ENCODE measurements at places on chromosomes 5 and 9.

DNA sequence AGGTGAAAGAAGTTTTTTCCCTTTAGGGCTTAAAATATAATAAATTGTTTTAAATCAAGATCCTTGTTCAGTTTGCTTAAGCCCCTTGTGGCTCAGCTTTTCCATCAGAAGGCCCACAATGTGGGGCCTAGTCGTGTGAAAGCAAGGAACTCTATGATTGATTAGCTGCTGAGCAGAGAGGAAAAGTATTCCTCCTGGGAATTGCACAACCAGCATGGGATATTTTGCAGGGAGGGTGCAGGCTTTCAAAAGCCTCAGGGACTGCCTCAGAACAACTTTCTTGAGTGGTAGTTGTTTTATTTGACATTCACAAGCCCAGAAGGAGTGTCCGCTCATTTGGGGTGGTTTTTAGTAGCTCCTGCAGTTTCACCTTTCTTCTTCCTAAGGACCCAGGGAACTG, 19.8 kb downstream of the TTC23L start:
- no peak for DNase-seq

DNA sequence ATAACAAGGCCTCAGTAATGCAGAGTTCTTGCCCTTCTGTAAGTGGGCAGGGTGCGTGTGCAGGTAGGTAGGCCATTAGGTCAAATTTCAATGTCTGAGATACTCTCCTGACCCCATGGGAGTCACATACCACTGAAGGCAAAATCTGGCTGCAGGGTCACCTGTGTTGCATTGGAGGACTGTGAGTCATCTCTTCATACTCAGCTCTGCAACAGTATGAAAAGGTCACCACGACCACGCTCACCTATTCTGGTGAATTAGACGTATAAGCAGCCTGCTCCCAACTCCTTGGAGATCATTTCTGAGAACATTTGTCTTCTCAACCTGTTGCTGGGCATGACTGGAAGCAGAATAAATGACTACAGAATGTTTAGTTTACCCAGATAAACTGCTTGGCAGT, 599.8 kb downstream of the PDE4D start:
- DNase-seq: no peak

DNA sequence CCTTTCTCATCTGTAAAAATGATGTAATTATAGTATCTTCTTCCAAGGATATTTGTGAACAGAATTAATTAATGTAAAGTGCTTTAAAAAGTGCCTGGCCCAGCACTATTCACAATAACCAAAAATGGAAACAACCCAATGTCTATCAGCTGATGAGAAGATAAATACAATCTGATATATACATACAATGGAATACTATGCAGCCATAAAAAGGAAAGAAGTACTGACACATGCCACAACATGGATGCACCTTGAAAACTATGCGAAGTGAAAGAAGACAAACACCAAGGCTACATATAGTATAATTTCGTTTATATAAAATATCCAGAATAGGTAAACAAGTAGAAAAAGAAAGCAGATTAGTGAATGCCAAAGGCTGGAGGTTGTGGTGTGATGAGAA, 24.1 kb downstream of the DPYSL3 start:
- no peak for DNase-seq

GRCh38 chr9:114098936-114099668, at the start of gene KIF12:
TSS of gene KIF12 (minus strand) at chr9:114099292. CDS start at chr9:114099276, 16 bp downstream.
- no peak for DNase-seq

- DNase-seq: no peak
These were observed 120.6 kb downstream of the TTLL11 start for GRCh38 chr9:121972501-121972981.

GRCh38 chr5:141512911-141513626, 24.2 kb downstream of the PCDHGC5 start:
- DNase-seq: peak; percentile 24

GRCh38 chr5:75526070-75526469, 14.4 kb downstream of the POLK start:
- no peak for DNase-seq

DNA sequence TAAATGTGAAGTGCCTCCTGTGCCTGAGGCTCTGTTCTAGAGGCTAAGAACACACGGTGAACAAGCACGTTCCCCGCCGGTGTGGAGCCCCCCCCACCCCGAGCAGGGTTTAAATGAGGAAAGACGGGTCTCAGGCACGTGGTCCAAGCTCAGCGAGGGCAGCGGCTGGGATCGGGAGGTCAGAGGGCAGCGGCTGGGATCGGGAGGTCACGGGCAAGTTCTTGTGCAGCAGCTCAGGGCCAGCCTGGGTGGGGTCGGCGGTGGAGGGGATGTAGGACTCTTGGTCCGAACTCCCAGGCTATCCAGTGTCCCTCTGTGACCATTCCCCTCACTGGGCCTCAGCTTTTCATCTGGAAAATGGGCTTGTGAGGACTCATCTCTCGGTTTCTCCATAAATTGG, 2.7 kb upstream of the GBGT1 start:
- no peak for DNase-seq

DNA sequence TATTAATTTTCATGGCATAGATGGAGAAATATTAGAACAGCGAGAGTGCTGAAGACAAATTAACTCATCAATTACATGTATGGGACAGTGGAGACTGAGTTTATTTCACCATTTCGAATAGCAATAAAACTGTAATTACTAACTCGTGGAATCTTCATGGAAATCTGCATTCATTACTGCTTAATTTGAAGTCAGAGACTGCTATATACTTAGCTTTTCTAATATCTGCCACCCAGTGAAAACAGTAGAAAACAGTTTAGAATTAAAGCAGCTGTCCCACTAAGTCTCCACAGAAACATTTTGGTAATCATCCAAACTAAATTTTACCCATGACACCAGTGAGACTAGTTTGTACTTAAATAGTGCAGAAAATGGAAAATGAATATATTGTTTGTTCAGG, 56.8 kb downstream of the IZUMO3 start:
- no peak for DNase-seq

GRCh38 chr5:9869616-9870288, 239.6 kb upstream of the TAS2R1 start:
- DNase-seq: no peak

DNA sequence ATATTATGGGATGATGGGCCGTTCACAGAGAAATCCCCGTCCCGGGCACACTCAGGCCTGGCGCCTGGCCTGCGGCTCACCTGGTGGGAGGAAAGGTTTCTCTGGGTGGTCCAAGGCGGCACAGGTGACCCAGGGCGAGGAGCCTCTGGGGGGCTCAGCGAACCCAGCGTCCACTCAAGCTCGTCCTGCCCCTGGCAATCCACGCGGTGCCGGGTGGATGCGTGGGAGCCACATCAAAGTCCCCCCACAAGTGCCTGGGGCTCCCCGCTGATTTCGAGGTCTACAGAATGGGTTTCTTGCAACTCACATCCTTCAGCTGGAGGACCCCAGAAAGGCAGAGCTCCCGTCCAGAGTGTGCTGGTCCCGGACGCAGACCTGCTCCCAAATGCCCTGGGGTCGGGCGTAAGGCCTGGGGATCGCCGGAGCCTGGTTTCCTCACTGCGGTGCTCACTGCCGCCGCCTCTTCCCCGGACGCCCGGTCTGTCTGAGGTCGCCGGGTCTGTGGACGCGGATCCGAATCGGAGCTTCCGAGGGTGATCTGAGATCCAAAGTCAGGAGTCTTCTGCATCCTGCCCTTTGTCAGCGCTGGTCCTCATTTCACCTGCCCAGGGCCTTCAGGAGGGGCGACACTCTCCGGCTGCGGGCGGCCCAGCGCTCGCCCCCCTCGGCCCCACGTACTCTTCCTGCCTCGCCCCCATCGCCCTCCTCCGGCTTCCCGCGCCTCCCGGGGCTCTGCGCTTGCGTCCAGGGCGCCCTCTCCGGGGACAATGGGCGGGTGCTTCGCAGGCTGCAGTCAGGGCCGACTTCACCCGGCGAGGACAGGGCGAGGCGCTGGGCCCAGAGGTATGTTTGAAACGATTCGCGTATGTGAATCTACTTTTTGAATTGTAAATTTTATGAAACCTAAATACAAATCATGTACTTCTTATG, 20.0 kb upstream of the RUFY1 start:
- peak; percentile 49 for DNase-seq

- DNase-seq: no peak
These were observed 387.0 kb downstream of the ARRDC3 start for GRCh38 chr5:90996089-90996488.

DNA sequence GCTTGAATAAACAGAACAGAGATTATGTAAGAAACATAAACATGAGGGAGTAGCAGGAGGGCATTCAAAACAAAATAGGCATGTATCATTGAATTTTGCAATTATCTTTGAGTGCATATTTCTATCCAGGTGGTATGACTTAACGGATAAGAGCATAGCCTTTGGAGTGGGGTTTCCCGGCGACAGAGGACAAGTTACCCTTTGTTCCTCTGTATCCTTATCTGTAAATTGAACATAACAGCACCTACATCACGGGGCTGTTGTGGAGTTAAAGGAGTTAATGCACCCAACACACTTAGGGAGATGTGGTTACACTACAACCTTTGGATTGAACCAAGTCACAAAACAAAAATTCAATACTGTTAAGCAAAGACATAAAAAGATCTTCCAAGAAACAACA, 314.6 kb upstream of the KIF2A start:
- no peak for DNase-seq

DNA sequence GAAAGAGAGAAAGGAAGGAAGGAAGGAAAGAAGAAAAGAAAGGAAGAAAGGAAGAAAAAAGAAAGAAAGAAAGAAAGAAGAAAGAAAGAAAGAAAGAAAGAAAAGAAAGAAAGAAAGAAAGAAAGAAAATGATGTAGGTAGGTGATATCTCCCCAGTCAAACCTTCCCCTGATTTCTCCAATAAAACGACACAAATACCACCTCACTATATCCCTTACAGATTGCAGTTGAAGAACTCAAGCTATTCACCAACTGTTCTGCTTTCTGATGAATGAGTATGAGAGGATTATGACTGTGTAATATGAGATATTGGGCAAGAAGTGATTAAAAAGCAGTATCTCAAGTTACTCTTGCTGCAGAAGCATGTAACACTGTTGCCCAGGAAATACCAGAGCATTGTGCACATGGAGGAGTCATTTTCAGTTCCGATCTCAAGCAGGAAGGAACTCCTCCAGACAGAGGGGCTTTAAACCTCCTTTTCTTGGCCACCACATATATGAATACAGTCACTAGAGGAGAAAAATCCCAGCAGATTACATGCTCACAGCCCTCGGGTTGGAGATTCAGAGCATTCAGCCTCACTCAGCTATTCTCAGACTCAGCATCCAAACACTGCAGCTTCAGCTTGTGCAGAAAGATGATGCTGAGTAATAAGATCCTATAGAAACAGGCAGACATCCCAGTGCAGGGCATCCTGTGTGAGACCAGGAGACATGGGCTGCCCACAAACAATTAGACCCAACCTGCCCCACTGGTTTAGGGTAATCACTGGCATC, 61.4 kb downstream of the UGCG start:
- peak; percentile 33 for DNase-seq

DNA sequence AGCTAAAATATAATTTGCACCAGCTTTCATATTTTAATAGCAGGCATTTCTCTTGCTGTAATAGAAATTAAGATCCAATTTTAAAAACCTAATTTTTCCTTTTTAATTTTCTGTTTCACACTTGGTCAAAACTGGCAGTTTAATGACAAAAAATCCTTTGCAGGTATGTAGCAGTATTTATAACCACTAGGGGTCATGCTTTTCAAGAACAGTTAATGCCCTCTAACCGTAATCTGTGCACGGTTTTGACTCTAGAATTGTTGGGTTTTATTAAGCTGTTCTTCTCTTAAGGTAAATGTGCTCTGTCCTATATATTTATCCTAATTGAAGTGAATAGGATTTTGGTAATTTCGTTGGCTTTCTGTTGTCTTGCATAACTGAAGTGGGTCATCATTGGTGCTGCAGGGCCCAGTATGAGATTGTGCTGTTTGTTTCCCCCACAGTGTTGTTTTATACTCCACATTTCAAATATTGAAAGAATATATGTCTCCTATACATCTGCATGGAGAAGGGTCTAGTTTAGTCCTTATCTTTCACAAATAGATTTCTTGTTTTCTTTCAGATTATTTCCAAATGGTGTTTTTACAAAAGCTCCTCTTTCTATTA, 107.4 kb downstream of the SCAMP1 start:
- peak; percentile 16 for DNase-seq

DNA sequence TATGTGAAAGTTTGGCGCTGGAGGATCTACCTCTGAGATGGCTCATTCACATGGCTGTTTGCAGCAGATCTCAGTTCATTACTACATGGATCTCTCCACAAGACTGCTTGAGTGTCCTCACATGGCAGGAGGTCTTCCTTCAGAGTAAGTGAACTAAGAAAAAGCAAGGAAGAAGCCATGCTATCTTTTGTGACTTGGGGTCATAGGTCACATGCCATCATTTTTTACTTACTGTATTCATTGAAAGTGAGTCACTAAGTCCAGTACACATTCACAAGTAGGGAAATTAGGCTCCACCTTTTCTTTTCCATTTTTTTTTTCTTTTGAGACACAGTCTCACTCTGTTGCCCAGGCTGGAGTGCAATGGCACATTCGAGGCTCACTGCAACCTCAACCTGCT, 8.7 kb upstream of the CDKN2AIPNL start:
- no peak for DNase-seq

DNA sequence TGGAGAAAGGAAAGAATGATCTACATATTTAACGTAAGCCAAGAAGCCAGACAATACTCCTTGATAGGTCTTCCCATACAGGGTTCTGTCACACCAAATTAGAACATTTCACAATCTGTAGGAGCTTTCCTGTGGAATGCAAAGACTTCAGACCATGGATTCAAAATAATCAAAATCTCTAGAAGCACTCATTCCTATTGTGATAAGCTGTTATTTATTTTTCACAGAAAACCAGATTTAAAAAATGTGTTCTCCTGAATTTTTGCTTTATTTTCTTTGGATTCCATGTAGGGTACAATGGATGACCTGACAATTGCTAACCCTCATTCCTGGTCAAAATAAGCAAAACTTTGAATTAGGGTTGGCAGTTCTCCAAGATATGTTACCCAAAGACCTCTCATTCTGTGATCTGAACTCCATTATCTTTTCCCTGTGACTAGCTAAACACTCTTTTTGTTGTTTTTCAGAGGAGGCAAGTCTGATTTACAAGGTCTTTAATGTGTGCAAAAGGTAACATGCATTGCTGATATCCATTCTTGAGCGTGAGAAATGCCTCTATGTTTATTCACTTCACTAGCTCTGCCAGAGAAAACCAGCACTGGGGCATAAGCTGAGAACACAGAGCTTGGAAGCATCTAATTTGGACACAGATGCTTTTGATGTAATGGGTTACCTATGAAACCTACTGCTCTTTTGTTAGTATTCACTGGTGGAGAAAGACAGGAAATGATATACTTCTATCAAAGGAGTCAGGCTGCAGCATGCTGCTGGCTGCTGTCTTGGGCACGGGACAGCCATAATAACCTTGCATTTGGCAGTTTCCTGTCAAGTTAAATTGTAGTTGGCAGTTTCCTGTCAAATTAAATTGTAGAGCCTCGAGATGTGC, 31.4 kb downstream of the ACTBL2 start:
- no peak for DNase-seq

DNA sequence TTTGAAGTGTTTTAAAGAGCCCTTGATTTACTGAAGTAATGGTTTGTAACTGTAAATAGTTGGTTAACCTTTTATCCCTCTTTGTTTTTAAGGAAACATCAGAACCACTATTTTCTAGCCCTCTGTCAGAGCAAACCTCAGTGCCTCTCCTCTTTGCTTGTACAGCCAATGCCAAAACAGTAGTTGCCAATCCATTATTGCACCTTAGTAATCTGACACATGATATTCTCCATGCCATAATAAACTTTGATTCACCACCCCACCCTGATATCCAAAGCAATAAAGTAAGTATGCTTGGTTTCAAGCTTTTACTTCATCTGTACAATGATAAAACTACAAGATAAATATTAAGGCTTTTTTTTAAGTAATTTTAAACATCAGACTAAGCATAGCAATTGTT, 100.8 kb downstream of the DMXL1 start:
- no peak for DNase-seq

Measured in CD4-positive, alpha-beta T cell treated with Interleukin-4 for 4 hours (primary cell).